Lower lobe of right lung (tissue), 2 donors: ENCODE measurements at places on chromosomes 5 and 9. TPM values are rescaled to one million over a fixed set of nuclear protein-coding genes. Genes with fewer than 3 reads are reported as not detected.

- H3K4me3 ChIP-seq, result no peak overlapping the region
- H3K4me1 ChIP-seq, result no peaks in the 10 kb centered on the region
- H3K36me3 ChIP-seq, result no peaks in the 10 kb centered on the region
- DNase-seq, result no peak
Observed at GRCh38 chr9:4195285-4195684, 104.6 kb downstream of the GLIS3 start.

DNA sequence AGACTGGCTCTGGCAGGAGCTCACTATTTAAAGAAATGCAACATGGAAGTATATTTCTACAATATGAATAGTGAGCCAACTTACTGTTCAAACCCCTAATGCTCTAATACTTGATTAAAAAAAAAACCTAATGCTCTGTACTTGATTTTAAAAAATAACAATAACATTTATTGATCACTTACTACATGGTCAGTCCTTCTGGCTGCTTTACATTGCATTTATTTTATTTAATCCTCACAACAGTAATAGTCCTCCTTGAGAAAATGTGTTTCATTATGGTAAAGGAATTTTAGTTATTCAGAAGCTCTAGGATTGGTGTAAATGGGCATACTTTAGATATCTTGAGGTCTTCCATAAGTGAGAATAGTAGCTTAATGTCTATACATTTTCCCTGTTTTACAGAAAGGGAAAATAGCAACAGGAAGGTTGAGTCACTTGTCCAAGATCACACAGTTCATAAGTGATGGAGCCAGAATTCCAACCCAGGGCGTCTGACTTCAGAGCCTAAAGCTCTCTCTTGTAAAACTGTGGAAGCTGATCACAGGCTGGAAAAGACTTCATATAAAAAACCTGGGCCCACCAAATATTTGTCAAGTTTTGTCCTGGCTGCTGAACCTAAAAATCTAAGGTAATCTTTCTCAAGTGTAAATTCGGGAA is 1.0 kb downstream of the STARD4 start:
- no peaks in the 10 kb centered on the region for H3K36me3 ChIP-seq
- DNase-seq, result no peak
- no peaks in the 10 kb centered on the region for H3K27me3 ChIP-seq
- H3K4me1 ChIP-seq, result peaks cover 19% of the 10 kb centered on the region
- H3K27ac ChIP-seq, result peak overlapping the region; percentile 88

The STK32A gene
- 2.9 TPM for total RNA-seq

DNA sequence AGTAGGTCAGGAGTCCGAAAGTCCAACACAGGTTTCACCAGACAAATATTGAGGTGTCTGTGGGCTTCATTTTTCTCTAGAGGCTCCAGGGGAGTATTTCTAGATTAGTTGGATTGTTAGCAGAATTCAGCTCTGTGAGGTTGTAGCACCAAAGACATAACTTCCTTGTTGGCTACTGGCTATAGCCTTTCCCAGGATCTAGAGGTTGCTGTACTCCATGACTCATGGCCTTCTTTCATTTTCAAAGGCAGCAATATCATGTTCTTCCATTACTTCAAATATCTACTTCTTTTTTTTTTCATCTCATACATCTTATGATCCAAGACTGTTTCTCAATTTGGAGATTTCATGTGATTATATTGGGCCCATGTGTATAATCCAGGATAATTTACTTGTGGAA is 404.0 kb upstream of the FAM174A start:
- no peaks in the 10 kb centered on the region for H3K4me1 ChIP-seq
- no peak overlapping the region for H3K4me3 ChIP-seq
- no peaks in the 10 kb centered on the region for H3K36me3 ChIP-seq

DNA sequence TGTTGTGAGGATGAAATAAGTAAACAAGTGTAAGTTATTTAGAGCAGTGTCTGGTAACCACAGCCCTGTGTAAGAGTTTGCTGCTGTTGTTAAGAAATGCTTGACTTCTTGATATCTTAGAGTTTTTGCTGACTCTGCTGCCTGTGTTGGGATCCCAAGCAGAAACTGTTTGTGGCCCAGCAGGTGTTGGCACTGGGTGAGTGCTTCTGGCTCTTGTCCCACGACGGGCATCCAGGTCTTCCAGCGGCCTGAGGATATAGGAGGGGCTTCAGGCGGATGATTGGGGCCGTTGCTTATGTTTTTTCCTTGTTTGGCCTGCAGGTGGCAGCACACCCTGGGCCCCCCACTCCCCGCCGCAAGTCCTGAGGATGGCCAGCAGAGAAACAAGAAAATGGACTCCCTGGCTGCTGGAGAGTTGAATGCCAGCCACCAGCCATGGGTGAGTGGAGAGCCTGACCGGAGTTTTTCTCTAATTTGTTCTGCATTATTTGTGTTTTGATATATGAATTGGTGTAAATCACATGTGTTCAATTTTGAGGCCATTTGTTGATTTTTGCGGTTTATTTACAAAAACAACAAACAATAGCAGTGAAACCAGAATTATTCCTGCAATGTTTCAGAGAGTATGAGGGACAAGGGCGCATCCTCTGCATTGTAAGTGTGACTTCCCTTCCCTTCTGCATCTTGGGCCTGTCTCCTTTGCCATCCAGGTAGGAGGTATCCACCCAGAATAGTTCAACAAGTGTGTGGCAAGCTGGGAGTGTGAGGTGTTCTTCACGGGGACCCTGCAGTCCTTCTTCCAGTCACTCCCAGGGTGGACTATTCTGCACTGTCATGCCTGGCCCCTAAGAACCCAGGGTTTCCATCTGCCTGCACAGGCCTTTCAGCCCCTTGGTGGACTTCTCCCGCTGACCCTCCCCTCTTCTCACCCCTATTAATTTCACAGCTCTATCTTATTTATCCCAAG is 50.3 kb downstream of the SLC22A5 start:
- peaks cover 17% of the 10 kb centered on the region for H3K36me3 ChIP-seq
- H3K4me1 ChIP-seq, result peaks cover 96% of the 10 kb centered on the region
- H3K27me3 ChIP-seq, result no peaks in the 10 kb centered on the region
- H3K4me3 ChIP-seq, result peak overlapping the region; percentile 1
- DNase-seq, result peak; percentile 80
- peak overlapping the region; percentile 89 for H3K27ac ChIP-seq

The CFAP77 gene
- total RNA-seq, result 3.7 TPM

DNA sequence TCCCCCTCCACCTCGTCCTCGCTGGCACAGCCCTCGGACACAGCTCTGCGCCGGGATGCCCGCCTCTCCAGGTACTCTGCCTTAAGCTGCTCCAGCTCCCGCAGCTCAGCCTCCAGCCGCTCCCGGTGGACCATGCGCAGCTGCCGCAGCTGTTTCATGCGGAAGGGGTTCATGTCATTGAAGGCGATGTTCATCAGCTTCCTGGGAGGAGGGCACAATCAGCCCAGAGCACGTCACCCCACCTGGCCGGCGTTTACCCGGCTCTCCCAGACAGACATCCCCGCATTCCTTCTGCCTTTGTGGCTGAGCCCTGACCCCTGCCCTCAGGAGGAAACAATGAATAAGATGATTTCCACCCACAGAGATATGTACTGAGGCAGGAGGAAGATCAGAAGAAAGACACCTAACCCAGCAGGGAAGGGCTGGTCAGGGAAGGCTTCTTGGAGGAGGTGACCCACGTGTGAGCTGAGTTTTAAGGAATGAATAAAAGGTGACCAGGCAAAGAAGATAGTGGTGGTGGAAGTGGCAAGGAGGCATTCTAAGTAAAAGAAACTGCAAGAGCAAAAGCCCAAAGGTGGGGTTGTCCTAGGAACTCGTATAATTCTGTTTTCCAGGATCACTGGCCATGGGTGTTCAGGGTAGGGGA is 7.1 kb upstream of the CORO2A start:
- H3K4me1 ChIP-seq, result no peaks in the 10 kb centered on the region
- no peaks in the 10 kb centered on the region for H3K27me3 ChIP-seq
- no peak overlapping the region for H3K4me3 ChIP-seq
- DNase-seq, result no peak
- H3K27ac ChIP-seq, result no peak overlapping the region
- peaks cover 67% of the 10 kb centered on the region for H3K36me3 ChIP-seq

The IRX4 gene
- not detected for total RNA-seq

The CATSPER3 gene
- total RNA-seq, result 0.68 TPM

The PRDM9 gene
- not detected for total RNA-seq

The TMEM250 gene
- total RNA-seq, result 31.2 TPM

The MEGF10 gene
- 0.30 TPM for total RNA-seq
